ENCODE measurements at places on chromosomes 16 and 17.

DNA sequence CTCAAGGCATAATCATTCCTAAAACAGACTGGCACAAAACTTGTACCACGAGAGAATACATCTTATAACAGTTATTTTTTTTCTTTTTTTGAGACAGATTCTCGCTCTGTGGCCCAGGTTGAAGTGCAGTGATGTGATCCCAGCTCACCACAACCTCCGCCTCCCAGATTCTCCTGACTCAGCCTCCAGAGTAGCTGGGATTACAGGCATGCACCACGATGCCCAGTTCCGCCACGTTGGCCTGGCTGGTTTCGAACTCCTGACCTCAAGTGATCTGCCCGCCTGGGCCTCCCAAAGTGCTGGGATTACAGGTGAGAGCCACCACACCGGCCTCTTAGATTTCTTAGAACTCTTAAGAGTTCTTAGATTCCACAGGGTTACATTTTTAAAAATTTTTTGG lies 4.1 kb downstream of the NUFIP2 start:
- DNase-seq: no peak

DNA sequence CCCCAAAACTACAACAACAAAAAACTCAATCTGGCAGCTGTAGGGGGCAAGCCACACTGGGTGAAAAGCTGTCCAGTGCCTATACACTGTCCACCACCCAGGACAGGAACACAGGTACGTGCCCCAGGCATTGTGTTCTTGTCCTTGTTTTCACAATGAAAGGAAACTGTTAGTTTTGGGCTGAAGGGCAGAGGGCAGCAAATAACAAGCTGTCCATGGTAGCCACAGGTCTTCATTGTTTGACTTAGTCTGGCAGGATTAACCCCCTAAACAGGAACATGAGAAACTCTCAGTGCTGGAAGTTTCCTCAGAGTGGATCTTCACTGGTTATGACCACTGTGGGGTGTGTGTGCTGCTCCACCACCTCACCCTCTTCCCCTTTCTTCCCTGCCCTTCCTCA lies 224.6 kb upstream of the N4BP1 start:
- no peak for DNase-seq

- DNase-seq: no peak
These were observed 64.1 kb downstream of the ADCY9 start for GRCh38 chr16:4052096-4052495.

- no peak for DNase-seq
These were observed 296.1 kb downstream of the CNTNAP4 start for GRCh38 chr16:76573281-76573680.

GRCh38 chr17:12282056-12282455 lies 261.4 kb downstream of the MAP2K4 start:
- DNase-seq: no peak
